ENCODE measurements at places on chromosomes 6 and 20.

DNA sequence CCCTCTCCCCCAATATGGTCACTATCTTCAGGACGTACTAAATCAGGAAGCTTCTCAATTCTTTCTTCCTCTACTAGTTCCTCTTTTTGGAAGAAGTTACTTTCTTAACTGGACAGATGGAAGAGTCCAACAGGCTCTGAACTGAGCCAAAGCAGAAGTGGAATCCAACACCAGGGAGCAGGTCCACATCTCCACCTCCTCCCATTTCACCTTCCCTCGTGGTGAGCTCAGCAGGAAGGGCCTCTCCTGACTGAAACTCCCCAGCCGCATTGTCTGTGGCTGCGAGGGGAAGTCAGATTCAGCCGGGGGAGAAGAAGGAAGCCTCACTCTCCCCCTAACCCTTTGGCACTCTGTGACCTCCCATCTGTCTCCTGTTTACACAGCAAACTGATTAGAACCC, 63.8 kb upstream of the UST start:
- no peak for DNase-seq

DNA sequence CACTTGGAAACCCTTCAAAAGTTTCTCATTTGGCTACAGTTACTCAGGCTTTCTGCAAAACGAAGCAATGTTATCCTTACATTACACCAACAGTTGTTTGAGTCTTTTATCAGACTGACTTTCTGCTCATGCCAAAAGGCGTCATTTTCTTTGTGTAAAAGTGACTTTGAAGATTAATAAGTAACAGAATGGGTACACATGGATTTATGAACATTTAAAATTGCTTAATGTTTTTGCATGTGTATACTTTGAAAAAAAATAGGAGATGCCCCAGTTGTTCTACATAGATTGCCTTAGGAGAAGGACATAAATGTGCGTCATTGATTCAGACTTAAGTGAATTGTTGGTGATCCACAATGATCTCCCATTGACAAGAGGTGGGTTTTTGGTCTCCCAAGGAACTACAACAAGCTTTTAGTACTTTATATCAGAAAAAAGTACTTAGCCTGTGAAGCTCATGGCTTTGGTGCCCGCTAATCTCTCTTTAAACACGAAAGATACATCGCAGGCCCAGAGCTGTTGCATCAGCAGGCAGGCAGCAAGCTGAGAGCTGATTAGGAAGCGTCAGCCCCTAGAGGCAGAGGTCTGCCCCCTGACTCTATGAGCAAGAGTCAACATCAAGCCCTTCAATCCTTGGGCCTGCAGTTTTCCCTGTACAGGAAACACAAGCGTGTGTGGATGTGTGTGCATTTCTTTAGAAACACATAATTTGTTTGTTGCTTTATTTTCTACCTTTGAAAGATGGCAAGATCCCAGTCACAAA, 45.9 kb downstream of the SLC22A3 start:
- DNase-seq: no peak

DNA sequence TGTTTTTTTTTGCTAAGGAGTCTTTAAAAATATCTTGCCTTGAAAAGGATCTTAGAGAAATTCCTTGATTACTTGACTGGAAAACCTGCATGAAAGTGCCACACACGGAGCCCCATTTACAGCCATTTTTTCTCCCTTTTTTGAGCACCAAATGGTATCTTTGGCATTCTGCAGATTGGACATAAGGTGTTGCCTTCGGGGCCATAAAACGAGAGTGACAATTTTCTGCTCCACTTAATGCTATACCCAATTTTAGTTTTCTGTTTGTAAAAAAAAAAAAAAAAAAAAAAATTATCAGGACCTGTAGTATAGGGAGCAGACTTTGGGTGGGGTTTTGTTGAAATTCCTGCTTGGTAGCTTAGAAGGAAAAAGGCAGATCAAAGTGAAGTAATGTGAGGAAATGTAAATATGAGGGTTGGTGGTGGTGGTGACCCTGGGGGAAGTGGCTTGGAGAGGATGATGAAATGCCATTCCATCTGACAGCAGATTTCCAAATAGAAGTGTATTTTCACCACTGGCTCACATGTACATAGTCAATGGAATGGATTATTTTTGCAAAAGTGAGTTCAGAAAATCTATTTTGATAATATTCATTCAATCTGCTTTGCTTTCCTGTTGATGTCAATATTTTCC, 212.1 kb upstream of the SOX4 start:
- DNase-seq: no peak

DNA sequence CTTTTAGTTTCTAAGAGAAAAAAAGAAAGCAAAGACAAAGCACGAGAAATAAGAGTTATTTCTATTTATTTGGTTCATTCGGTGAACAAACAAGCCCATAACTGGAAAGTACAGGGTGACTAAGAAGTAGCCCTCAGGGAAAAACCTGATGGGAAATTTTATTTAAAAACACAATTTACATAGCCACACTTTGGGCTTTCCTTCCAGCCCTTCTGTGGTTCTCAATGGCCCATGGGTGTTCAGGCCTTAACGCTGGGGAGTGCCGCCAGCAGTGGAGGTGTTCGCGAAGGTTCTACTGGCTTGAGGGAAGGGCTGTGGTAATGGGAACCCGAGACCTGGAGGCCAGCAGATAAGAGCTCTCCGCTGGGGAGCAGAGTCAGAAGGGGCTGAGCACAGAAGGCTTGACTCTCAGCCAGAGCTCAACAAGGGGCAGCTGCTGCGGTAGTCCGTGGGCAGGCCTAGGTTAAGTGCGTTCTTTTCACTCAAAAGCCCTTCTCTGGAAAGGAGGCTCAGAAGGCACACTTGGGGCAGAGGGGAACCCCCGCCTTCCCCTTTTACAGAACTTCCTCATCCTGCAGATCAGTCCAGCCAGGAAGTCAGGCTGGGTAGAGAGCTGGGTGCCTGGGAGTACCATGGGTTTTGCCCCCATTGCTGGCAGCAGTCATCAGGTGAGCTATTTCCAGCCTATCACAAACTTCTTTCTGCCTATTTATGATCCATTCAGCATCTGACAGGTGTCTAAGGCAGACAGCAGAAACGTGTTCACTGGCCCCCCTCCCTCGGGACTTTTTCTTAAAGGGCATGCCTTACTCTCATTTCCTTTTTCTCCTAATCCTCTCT, 8.8 kb upstream of the CD83 start:
- no peak for DNase-seq

DNA sequence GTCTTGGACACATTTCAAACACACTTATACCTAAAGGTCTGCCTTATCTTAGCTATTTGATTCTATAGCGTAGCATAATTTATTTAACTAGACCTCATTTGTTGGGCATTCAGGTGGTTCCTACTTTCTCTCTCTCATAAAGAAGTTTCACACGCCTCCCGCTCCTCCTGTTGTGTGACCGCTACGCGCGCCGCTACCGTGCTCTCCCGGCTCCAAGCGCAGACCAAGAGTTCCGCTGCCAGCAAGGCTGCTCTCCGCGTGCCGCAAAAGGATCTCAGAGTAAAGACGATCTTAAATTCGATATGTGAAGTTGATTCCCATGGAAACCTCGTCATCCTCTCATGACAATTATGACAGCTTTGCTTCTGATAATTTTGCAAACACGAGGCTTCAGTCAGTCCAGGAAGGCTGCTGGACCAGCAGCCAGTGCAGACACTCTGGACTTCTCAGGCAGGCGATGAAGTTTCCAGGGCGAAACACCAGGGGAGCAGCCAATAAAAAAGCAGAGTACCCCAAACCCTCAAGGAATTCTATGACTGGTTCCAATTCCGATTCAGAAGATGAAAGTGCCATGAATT, 20.4 kb downstream of the PRSS16 start:
- DNase-seq: no peak

- no peak for DNase-seq
Observed at GRCh38 chr6:90492798-90493197, 94.1 kb downstream of the MAP3K7 start.

DNA sequence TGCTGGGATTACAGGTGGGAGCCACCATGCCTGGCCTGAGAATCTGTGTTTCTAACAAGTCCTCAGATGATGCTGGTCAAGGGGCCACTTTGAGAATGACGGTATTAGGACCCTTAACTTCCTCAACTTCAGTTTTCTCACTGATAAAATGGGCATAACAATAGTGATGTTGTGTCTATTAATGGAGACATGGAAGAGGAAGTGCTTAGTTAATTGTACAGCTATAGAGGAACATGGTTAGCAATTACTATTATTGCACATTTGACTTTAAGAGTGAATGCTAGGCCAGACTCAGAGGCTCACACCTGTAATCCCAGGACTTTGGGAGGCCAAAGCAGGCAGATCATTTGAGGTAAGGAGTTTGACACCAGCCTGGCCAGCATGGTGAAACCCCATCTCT, 12.7 kb downstream of the DPPA5 start:
- DNase-seq: no peak

DNA sequence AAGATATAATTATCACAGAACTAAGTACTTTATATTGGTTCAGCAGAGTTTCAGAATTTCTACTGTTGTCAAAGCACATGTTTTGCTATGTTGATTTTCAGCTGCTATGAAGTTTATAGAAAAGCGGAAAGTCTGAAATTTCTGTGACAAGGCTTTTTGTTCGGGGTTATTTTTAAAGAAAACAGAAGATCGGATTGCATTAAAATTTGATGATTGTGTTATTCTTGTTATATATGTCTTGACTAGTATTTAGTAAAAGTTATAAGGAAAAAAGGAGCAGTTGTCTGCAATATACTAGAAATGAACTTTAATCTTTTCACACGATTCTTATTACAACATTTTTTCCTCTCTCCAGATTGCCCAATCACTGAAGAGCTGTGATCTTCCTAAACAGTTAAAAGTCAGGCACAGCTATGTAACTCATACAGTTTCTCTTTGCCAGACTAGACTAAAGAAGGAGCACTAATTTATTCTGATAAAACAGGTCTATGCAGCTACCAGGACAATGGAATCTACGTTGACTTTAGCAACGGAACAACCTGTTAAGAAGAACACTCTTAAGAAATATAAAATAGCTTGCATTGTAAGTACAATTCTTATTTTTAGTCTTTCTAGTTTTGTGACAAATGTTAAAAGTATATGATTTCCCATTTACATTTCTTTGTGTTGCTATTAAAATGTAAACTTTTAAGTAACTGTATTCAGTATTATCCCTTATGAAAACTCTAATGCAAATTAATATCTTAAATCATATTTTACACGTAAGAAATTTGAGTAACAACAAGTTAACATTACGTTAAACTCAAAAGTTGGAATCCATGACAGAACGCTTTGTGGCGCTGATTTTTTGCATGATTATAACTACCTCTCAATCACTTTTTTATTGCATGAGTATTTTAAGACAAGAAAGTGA, at the start of gene ENPP3:
TSS of gene ENPP3 (plus strand) at position 423 of the 913 bp plus-strand sequence. CDS start at position 506, 83 bp downstream.
- no peak for DNase-seq

DNA sequence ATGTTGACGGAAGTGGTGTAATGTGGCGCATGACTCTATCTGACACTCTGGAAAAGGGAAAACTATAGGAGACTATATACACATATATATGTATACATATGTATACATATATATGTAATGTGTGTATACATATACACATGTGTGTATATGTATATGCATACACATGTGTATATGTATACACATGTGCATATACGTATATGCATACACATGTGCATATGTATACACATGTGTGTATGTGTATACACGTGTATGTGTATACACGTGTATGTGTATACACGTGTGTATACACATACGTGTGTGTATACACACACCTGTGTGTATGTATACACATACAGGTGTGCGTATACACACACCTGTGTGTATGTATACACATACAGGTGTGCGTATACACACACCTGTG, 683.4 kb upstream of the FLRT3 start:
- no peak for DNase-seq

DNA sequence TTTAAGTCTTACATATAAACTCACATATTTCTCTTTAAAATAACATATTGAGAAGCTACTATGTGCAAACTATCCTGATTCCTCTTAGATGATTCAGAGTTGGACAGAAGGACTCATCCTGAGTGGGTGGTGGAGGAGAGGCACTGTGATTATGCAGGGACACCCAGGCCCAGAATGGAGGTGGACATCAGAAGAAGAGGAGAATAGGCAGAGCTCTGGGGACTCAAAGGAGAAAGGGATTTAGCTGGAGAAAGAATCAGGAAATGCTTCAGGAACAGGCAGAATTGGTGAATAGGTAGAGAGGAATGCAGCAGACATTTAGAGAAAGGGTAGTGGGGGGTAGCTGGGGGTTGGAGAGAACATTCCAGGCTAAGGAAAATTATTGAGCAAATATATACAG, 17.4 kb downstream of the RCAN2 start:
- DNase-seq: no peak

DNA sequence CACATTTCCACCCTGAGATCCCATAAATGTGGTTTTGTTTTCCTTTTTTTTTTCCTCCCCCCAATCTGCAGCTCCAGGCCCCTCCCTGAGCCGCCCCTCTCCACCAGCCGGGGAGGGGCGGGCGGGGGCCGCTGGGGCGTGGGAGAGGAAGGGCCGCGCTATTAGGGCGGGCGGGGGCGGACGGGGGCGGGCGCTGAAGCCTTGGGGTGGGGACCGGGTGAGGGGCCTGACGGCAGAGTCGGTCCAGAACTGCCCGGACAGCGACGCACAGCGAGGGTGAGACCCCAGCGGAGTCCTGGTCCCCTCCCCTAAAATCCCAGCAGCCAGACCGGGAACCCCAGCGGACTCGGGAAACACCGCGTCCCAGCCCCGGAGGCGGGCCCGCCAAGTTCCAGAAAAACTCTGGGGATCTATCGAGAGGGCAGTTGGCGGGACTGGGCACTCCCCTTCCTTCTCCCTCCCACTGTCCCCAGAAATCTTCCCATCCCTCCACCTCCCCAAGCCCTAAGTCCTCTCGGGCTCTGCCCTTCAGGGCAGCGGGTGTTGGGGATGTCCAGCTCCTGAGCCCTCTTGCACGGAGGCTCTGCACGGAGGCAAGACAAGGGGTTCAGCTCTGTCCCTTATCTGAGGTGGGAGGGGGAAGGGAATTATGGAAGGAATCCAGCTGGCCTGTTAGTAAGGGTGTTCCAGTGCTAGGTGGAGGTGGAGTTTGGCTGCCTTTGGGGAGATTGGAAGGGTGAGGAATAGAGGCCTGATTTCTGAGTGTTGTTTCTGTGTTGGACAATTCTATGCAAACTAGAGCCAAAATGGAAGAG, at the start of gene PRICKLE4:
TSS of gene PRICKLE4 (plus strand) at position 232 of the 815 bp plus-strand sequence. CDS start 2,692 bp downstream, outside the sequence.
- no peak for DNase-seq

- DNase-seq: peak; percentile 72
Observed at GRCh38 chr20:49394264-49394663, 88.2 kb downstream of the KCNB1 start.

DNA sequence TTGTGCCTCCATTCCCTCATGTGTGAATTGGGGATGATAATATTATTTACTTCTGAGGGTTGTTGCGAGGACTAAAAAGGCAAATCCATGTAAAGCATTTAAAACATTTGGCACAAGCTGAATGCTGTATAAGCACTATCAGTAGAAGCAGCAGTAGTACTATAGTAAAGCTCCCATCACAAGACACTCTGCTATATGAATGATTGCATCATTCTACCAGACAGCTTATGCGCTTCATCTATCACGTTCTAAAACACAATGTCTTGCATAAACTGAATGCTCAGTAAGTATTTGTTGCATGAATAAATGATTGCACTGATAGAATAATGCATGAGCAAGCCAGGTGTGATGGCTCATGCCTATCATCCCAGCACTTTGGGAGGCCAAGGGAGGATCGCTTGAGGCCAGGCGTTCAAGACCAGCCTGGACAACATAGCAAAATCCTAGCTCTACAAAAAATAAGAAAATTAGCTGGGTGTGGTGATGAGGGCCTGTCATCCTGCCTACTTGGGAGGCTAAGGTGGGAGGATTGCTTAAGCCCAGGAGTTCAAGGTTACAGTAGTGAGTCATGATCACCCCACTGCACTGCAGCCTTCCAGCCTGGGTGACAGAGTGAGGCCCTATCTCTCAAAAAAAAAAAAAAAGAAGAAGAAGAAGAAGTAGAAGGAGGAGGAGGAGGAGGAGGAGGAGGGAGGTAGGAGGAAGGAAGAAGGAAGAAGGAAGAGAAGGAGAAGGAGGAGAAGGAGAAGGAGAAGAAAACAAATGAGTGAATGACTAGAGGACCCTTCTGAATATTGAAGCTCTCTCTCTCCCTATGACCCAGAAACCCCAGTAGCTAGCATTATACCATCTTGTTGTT, 50.0 kb upstream of the FOXO3 start:
- no peak for DNase-seq

Data from RWPE2 (cell line).